HEK293T (cell line): ENCODE measurements at places on chromosomes 3 and 15.

DNA sequence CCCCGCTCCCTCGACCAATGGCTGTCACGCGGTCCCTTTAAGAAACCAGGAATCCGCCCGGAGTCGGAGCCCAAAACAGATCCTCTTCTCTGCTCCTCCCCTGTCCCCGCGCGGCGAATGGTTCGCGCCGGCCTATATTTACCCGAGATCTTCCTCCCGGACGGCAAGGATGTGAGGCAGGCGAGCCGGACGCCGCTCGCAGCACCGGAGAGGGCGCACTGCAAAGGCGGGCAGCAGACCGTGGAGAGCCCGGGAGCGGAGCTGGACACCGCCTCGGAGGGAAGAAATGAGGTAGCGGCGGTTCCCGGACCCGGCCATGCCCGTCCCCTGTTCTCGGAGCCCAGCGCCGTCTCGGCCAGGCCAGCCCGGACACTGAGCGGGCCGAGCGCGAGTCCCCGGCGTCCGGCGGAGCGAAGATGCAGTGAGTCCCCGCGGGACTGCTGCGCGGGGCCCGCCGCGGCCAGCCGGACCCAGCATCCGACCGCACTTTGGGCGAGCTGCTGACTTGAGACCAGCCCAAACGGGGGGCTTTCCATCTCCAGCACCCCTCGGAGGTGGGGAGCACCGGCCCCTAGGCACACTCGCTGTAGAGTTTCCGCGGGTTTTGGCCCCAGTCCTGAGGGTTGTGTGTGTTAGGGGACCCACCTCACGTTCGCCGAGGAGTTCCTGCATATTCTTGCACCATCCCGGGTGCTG is at the start of gene FAM43A:
Gene FAM43A (plus strand): TSS at position 166 of the 696 bp plus-strand sequence. CDS start 944 bp downstream, outside the sequence.
- DNase-seq = peak; percentile 79

- no peak for DNase-seq
Observed at GRCh38 chr3:129937717-129938116, 36.8 kb upstream of the TRH start.

DNA sequence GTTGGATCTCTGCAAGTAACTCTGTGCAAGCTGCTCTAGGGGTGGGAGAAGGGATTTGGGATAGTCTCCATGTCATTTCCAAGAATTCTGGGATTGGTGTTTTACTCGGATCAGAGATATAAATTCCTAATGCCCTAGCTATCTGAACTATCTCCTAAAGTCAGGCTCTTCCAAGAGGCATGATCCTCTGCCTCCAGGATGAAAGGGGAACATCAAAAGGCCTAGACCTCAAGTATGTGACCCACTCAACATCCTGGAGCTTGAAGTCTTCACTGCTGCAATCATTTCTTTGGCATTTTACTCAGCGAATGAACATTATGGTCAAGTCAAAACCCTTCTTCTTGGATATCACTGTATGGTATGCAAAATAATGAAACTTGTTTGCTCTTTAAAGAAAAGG is 104.5 kb downstream of the CEMIP start:
- DNase-seq = no peak

GRCh38 chr3:2880218-2880756 is 229.9 kb downstream of the IL5RA start:
- no peak for DNase-seq

GRCh38 chr3:128588147-128588546 is 62.5 kb downstream of the RPN1 start:
- DNase-seq = no peak

- DNase-seq = no peak
Observed at GRCh38 chr15:69373406-69373805, 40.7 kb upstream of the KIF23 start.

GRCh38 chr15:75069301-75069925 is 46.0 kb downstream of the PPCDC start:
- no peak for DNase-seq

GRCh38 chr15:92900731-92901071 is 577 bp downstream of the CHD2 start:
- no peak for DNase-seq

DNA sequence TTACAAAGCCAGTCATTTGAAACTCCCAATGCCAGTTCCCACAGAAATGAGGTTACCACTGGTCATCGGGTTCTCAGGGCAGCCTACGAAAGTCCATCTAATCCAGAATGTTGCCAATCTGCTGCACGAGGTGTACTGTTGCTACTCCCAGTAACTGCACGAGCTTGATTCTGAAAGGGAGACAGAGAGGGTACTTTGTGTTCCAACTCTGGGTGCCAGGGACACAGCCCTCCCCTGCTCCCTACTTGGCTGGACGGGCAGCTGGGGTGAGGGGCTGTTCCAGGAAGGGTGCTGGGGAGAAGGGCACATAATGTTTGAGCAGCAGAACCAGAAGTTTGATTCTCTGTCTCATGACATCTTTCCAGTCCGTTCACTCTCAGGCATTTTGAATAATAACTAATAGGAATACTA is 27.1 kb upstream of the OSBPL11 start:
- DNase-seq = no peak

- no peak for DNase-seq
Observed at GRCh38 chr3:33505027-33505426, 64.8 kb upstream of the UBP1 start.

GRCh38 chr3:62905331-62905730 is 30.1 kb upstream of the CADPS start:
- no peak for DNase-seq

DNA sequence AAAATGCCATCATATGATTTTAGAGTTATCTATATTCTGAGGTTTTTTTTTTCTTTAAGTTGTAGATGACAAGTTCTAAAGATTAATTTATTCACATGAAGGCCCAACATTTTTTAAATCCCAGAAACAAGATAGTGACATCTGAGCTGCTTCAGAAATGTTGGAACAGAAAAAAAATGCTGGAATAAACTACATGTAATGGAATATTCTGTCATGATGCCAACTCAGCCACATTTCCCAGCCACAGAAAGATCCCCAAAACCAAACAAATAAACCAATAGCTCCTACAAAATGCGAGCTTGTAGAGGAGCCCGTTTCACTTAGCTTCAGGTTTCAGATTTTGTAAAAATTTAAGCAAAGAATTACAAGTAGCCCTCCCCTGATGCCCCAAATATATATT is 111.0 kb upstream of the MYO5C start:
- no peak for DNase-seq

DNA sequence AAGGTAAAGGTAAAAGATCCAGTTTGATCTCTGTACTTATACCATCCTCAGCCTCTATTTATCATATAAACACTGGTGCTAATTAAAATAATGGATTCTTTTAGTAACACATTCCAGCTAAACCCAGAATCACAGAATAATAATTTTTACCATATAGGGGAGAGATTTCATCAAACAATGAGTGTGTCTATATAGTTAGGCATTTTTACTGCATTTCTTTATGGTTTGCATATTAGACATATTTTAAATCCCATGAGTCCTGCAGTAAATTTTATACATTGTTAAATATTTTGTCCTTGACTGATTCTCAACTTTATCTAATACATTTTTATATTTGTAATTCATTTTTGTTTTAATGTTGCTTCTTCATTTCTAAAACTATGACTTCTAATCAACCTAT is 323.7 kb upstream of the AGTR1 start:
- no peak for DNase-seq

- DNase-seq = no peak
Observed at GRCh38 chr3:61927332-61927731, 366.0 kb downstream of the PTPRG start.

GRCh38 chr15:86700864-86701610 is 621.4 kb downstream of the AGBL1 start:
- DNase-seq = no peak

GRCh38 chr3:177371888-177372287 is 174.6 kb upstream of the TBL1XR1 start:
- no peak for DNase-seq

DNA sequence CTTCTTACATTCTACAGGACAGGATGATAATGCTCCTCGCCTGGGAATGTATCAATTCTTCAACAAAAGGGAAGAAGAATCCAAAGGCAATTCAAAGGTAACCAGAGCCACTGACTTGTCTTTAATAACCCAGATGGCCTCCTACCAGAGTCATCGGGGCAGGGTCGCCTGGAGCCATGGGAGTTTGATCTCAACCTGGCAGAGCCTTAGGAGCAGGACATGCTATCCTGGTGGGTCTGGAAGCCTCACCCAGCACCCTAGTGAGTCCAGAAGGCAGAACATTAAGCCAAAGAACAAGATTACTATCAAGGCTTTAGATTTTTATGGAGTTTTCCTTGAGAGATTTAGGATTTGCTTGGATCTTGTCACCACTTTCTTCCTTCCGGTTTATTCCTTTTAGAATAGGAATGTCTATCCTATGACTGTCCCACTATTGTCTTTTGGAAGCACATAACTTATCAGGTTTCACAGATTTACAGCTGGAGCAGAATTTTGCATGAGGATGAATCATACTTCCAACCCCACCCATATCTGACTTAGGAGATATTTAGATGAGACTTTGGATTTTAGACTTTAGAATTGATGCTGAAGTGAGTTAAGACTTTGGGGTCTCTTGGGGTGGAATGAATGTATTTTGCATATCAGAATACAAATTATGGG is 330.3 kb upstream of the GOLIM4 start:
- DNase-seq = no peak

DNA sequence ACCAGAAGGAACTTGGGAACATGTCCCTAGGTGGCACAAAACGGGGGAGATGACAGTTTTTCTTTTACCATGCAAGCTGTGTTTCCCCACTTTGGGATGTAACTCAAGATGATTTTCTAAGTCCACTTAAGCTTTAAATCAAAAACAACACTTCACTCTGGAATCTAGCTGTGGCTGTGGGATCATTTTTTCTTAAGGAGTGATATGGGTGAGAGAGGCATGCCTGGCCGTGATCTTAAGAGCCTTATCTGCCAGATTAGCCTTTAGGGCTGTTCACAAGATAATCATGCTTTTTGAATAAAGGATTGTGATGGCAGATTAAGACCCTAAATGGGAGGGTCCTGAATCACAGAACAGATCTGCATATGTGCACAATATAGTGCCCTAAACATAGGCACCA is 384.8 kb upstream of the SEMA6D start:
- DNase-seq = no peak

GRCh38 chr3:106529738-106530137 is 660.9 kb upstream of the CBLB start:
- DNase-seq = no peak

DNA sequence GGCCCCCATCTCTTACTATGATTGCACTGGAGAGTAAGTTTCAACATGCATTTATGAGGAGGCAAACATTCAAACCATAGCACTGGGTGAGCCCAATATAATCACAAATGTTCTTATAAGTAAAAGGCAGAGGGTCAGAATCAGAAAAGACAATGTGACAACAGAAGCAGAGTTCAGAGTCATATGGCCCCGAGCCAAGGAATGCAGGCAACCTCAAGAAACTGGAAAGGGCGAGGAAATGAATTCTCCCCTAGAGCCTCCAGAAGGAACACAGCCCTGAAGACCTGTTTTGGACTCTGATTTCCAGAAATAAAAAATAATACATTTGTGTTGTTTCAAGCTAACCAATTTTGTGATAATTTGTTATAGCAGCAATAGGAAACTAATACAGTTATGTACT is 81.3 kb upstream of the ABI3BP start:
- DNase-seq = no peak
